Colonic mucosa (tissue), 4 donors: ENCODE measurements at places on chromosomes 12 and 14. TPM values are rescaled to one million over a fixed set of nuclear protein-coding genes. Genes with fewer than 3 reads are reported as not detected.

The GRIN2B gene
- 1.5 TPM for total RNA-seq

The HVCN1 gene
- total RNA-seq = 2.1 TPM

The SMCO2 gene
- total RNA-seq = 0.21 TPM

The CRACR2A gene
- 54.8 TPM for total RNA-seq

The MLEC gene
- 500 TPM for total RNA-seq

The PLEK2 gene
- 84.0 TPM for total RNA-seq

The CACNA2D4 gene
- total RNA-seq = 3.3 TPM

The PLEKHG3 gene
- total RNA-seq = 78.8 TPM

DNA sequence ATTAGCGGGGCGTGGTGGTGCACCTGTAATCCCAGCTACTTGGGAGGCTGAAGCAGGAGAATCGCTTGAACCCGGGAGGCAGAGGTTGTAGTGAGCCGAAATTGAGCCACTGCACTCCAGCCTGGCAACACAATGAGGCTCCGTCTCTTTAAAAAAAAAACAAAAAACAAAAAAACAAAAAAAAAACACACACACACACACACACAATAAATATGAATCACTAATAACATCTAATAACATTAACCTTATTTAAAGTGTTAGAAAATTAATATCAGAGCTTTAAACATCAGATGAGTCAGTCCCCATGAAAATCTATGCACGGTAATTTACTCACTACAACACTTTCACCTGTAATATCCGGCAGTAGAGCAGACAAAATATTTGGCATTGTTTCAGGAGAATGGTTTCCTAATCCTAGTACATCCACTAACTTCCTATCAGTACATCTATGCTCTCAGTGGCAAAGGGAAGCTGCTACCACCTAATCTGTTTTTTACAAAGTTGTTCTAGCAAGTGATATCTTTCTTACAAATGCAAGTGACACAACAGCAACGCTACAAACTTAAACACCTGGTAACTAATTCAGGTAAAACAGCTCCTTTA, 36.2 kb downstream of the MED13L start:
- no peak for DNase-seq

DNA sequence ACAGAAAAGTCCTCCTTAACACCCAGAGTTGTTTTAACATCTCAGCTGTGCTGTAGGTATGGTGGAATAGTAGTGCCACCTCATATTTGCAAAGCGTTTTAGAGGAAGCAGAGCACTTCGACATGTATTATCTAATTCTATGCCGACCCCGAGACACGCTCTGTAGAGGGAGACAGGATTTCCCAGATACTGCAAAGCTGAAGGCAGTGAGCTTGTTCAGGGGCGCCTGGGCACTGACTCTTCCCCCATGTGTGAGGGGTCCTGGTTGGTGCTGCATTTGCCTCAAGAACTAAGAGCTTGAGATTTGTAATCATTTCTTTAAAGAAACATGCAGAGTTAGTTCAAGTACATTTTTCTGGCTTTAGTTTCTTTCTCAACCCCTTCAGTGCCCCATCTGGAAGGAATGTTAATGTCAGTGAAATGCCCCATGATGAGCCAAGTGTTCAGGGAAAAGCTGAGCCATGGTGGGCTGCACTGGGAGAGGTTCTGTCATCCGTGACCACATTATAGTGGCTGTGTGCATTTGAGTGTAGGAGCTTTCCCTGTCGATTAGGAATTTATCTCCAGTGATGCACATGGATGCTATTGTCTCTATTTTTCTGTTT, 66.3 kb downstream of the MBIP start:
- no peak for DNase-seq

DNA sequence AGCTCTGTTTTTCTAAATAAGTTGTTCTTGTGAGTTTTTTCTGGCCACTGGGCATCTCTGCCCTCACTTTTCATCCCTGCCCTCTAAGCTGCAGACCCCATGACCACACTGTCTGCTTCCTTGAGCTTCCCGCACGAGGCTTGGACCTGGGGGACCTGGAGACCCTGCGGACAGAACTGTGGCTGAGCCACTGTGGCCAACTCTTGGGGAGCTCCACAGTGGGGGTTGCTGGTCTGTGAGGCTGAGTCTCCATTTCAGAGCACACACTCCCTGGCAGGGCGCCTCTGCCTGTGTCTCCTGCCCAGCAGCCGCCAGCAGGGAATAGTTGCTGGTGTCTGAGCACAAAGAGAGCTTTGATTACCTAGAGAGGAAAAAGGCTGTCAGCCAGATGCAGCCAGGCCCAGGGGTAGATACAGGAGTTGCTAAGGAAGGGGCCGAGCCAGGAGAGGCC, 13.1 kb upstream of the RIN3 start:
- DNase-seq = no peak

GRCh38 chr12:46830731-46831334, 5.0 kb upstream of the SLC38A4 start:
- no peak for DNase-seq

DNA sequence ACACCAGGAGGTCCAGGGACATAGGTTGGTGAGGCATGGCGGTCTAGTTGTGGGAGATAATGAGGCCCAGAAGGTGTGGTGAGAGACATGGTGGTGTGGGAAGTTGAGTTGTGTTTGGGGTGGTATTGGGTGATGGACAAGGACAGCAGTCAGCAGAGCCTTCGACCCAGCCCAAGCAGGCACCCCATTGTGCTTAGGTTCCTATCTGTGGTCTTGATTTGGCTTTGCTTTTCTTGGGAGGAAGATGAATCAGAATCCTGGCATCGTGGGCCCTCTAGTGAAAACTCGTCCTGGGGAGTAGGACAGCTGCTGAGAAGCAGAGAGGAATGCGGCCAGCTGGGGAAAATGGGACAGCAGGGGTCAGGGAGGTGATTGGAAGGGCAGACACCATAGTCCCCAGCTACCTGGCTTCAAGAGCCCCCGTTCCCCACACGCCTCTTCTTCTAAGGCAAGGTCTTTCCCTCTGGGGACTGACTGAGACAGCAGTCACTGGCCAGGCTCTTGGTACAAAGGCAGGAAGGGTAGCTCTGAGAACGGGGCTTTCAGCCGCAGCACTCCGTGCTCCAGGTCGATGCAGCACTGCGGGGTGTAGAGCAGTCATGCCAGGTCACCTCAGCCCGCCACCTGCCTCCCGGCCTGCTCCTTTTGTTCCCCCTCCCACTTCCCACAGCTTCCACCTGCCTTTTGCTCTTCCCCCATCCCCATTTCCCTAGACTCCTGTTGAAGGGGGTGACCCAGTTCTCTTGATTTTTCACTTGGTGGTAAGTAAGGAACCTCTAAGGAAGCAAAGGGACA, 7.9 kb downstream of the NRIP2 start:
- DNase-seq = no peak

- DNase-seq = no peak
Measured at GRCh38 chr14:25350802-25351201, 300.9 kb upstream of the STXBP6 start.

DNA sequence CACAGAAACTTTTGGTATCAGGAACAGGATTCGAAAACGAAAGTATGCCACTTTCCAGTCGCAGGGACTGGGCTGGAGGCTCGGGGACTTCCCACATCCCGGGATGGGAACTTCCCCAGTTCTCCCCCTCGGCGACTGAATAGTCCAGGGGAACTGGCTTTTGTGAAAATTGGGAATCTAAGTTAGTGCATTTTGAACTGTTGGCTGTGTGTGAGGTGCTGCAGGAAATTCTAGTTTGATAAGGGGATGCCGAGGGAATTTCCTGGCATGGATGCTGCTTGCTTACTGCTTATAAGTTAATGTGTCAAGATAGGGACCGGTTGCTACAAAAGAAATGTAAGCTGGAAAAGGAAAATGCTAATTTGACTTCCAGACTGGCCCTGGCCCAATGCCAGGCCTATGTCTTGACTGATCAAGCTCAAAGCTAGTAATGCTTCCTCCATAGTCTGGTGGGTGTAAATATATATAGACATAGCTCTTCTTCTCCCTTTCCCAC, 73.4 kb upstream of the EIF5 start:
- DNase-seq = peak; percentile 69

DNA sequence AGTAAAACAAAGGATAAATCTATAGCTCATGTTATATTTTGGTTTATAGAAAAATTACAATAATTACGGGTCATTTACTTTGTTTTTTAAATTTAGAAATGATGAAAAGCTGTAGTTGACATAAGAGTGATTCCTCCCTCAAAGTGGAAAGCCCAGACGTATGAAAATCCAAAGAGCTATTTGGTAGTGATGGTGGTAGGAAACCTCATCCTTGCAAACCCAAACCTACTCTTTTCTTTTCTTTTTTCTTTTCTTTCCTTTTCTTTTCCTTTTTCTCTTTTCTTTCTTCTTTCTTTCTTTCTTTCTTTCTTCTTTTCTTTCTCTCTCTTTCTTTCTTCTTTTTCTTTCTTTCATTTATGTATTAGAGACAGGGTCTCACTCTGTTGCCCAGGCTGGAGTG, 190.3 kb upstream of the RASSF8 start:
- DNase-seq = no peak

DNA sequence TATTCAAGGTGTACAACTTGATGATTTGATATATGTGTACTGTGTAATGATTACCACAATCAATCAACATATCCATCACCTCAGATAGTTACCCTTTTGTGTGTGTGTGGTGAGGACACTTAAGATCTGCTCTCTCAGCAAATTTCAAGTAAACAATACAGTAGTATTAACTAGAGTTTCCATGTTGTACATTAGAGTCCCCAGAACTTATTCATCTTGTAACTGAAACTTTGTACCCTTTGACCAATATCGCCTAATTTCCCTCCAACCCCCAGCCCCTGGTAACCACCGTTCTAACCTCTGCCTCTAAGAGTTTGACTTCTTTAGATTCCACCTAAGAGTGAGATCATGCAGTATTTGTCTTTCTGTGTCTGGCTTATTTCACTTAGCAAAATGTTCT, 12.1 kb downstream of the ADCK1 start:
- DNase-seq = no peak

- no peak for DNase-seq
Measured at GRCh38 chr12:68970951-68971350, 38.0 kb upstream of the CPM start.

DNA sequence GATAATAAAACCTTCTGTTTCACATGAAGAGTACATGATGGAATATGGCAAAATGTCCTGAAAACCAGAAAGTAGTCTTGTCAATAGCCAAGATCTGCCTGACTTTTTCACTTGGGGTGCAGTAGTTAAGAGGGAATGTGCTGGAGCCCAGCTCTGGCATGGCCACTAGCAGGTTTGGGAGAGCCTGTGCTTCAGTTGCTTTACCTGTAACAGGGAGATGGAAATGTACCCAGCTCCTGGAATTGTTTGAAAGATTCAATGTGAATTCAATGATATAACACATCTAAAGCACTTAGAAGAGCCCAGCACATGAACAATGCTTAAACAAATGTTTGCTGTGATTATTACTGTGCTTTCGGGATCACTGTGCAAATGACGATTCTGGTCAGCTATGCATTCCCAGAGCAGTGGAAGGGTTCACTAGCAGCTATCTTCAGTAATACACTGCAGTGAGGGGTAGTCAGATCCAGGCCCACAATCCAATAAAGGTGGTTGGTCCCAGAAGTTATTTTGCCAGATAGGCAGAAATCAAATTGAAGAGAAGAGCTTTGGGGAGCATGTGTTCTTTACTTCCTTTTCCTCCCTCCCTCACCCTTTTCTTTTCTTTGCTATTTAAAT, 224.9 kb downstream of the APAF1 start:
- no peak for DNase-seq

DNA sequence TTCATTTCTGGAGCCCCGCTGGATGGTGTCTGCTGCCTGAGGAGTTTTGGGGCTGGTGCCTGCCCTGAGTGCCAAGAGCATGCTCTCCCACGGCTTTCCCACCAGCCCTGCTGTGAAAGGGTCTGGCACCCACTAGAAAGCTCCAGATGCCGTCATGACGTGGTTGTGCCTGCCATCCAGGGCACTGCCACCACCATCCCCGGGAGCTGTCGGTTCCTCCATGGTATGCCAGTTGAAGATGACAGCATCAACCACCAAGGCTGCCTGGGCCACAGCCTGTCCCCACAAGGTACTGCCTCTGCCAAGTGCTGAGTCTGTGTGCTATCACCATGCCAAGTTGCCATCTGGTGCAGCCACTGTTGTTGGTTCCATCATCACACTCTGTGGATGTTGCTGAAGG, 85.9 kb downstream of the TTC8 start:
- no peak for DNase-seq

GRCh38 chr12:125056306-125056705, 8.9 kb upstream of the AACS start:
- DNase-seq = no peak

DNA sequence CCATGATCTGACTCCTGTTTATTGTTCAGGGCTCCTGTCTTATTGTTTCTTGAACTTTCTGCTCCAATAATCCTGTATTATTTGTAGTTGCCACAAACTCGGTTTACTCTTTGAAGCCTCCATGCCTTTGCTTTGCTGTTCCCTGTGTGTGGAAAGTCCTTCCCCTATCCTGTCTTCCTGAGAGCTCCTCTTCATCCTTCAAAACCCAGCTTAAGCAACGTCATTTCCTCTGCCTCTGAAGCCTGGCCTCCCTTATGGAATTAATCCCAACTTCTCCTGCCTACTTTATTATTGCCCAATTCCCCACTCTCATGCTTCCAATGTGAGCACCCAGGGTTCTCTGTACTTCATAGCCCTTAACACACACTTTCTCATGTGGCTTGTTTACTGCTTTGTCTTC, 766.2 kb downstream of the MED13L start:
- DNase-seq = no peak

GRCh38 chr14:41805633-41806032, 199.0 kb downstream of the LRFN5 start:
- no peak for DNase-seq

DNA sequence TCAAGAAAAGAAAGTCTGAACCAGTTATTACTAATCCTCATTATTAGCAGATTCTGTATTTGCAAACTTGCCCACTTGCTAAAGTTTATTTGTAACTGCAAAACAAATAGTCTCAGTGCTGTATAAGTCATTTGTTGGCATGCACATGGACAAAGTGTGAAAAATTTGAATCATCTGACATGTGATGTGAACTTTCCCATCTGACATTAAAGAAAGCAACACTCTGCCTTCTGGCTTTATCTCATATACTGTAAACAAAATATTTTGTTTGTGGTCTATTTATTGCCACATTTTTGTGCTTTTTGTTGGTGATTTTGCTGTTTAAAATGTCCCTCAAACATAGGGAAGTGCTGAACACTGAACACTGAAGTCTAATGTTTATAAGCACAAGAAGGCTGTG, 513.8 kb downstream of the RPL10L start:
- no peak for DNase-seq

- no peak for DNase-seq
Measured at GRCh38 chr12:20963303-20963702, 152.8 kb downstream of the SLCO1B3 start.

DNA sequence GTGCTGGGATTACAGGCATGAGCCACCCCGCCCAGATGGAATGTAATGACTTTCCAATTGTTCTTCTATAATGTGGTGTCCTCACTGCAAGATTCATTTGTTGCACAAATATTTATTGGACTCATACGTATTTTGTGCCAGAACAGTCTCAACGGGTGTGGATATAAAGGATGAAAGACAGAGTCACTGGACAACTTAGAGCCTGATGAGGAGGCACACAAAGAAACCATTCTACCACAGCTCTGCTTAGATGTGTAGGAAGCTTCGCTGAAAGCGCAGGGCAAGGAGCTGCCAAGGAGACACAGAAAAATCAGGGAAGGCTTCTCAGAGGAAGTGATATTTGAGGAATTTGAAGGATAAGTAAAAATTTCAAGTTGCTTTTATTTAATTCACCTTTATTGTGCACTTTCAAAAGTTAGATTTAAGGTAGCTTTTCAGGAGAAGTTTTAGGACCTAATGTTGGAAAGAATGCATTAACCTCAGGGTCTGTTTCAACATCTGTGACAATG, 41.6 kb upstream of the STON2 start:
- no peak for DNase-seq

GRCh38 chr12:109305547-109305946, 3.5 kb downstream of the FOXN4 start:
- DNase-seq = no peak
